Endodermal cell (in vitro differentiated cells): ENCODE measurements at places on chromosomes 13 and 19. TPM values are rescaled to one million over a fixed set of nuclear protein-coding genes. Genes with fewer than 3 reads are reported as not detected.

The CYP4F11 gene
- total RNA-seq, result not detected in 2 replicates

The ZNF723 gene
- total RNA-seq, result not detected in 2 replicates

The PNMA8A gene
- total RNA-seq, result 16.8 to 33.2 TPM (median 32.5 TPM) in 3 replicates

The ZNF283 gene
- 4.0 to 7.1 TPM (median 6.8 TPM) in 3 replicates for total RNA-seq

GRCh38 chr13:67107979-67108378, 122.2 kb downstream of the PCDH9 start:
- DNase-seq, result no peak

GRCh38 chr13:20424559-20424852, 101.2 kb downstream of the CRYL1 start:
- no peak for DNase-seq

DNA sequence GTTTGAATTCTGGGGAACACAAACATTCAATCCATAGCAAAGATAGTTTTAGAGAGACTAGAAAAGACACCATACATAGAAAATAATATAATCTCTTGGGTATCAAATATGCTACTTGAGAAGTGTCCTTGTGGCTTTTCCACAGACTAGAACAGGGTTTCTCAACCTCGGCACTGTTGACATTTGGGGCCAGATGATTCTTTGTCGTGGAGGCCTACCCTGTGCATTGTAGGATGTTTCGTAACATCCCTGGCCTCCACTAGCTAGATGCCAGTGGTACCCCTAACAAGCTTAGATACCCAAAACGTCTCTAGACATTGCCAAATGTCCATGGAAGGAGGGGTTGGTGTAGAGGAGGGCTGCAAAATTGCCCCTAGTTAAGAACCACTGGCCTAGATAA, 2.2 kb upstream of the ESD start:
- no peak for DNase-seq

DNA sequence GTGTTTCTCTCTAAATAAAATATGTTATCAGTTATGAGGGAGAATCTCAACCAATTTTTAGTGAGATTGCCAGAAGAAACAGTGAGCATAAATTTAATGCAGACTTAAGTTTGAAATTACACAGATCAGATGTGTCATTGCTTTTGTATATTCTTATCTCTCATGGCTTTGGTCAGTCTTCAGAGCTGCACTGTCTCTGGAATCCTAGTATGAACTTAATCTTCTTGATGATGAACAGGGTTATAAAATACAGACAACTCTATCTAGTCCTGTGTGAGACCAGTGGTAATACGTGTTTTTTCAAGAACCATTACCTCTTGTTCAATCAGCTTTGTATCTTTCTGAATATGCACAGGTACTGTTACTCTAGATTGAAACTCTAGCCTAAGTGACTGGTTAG, 528.0 kb downstream of the DACH1 start:
- no peak for DNase-seq
